ENCODE measurements at places on chromosomes 6 and 20.

DNA sequence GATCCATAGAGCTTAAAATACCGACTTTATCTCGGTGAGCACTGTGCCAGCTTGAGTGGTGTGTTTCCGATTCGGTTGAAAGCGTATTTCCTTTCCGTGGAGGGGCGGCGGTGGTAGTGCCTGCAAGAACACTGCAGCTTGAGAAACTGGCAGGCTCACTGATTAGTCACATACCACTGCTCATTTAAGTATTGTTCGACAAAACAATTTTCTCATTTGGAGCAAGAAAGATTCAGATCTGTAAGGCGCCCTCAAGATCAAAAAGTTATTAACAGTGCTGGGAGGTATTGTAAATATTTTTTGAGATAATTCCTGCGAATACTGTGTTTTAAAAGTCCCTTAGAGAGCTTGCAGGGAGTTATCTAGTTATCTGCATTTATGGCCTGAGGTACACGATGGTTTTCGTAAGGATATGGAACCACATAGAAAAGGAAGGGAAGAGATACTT is 1.3 kb downstream of the MAPK14 start:
- DNase-seq = peak; percentile 88

DNA sequence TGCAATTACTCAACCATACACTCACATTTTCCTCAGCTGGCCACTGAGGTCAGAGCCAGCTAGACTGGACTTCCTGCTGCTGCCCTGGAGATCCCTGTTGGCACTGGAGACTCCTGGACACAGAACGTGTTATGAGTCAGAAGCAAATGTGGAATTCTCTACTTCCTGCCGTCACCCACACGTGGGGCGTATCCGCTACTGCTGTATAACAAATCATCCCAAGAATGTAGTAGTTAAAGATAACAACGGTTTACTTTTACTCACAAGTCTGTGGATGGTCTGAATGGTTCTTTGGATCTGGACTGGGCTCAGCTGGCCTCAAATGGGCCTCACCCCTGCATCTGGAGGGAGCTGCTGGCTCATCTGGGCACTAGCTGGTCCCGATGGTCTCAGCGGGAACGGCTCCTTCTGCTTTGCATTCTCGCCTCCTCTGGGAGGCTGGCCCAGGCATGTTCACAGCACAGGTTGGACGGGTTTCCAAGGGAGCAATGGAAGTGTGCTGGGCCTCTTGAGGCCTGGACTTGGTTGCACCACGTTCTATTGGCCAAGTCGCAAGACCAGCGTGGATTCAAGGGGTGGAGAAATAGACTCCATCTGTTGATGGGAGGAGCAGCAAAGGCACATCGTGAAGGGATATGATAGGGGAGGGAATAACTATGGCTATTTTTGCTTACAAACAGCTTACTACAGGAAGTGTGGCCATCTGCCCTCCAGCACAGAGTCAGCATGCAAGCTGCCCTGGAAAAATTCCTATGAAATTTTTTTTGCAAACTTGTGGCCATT is 118.5 kb downstream of the SNX5 start:
- no peak for DNase-seq

DNA sequence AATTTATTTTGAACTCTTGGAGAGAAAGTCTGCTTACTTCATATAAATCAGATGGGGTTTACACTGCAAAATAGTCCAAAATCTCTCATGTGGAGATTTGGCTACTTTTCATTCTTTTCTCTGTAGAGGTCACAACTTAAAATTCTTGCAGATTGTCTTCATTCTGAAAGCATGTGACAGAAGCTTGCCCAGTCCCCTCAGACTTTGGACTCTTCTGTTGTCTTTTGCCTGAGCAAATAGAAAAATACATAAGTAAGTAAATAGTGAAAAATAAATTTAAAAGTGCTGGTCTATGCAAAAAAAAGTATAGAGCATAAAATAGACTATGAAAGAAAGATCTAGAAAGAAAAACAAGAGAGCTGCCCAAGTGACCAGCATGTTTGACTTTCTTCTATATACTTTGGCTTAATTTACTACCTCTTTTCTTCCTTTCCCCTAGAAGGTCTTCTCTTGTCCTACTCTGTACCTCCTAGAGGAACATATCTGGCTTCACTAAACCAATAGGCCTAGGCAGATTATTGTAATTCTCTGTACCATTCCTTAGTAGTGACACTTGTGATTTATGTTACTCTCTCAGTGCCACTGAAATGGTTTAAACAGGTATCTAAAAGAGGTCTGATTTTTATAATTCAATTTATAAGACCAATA is 260.9 kb downstream of the TENT5A start:
- DNase-seq = no peak

GRCh38 chr6:77548190-77548589 is 84.9 kb upstream of the HTR1B start:
- DNase-seq = no peak

DNA sequence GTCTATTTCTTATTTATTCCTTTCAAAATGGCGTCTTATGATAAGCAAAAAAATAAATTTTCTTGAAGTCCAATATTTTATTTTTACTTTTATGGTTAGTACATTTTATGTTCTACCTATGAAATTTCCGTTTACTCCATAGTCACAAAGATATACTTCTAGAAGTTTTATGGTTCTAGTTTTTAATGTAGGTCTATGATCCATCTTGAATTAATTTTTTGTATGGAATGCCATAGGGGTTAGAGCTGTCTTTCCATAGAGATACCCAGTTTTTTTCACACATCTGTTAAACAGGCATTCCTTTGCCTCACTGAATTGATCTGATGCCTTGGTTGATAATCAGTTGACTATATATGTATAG is 24.9 kb upstream of the ASIP start:
- no peak for DNase-seq

- DNase-seq = no peak
Measured at GRCh38 chr6:144477856-144478255, 192.7 kb downstream of the UTRN start.

DNA sequence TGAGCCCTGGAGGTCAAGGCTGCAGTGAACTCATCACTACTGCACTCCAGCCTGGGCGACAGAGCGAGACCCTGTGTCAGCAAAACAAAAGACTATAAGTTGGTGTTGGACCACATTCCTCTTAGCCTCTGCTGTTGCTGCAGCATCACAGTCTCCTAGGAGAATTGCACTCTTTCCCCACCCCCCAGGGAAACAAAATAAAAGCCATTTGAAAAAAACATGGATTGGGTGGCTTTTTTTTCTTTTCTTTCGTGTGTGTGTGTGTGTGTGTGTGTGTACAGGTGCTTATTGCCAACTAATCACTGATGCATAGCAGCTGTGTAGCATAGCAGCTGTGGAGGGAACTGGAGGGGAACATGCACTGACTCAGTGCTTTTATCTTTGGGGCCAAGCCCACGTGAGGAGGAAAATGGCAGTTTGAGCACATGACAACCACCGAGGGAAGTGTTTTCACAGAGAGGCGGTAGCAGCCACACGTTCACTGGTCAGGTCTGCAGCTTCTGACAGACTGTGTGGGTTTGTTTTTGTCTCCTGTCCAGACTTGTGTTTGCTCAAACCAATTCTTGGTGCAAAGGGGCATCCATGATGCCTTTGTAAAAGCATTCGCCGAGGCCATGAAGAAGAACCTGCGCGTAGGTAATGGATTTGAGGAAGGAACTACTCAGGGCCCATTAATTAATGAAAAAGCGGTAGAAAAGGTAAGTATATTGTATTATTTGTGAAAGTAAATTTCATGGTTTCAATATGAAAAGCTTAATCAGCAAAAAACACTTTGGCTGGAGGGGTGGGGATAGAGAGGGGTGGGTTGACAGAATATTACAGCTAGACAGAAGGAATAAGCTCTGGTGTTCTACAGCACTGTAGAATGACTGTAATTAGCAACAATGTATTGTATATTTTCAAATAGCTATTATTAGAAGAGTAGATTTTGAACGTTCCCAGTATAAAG is 27.7 kb downstream of the ALDH5A1 start:
- DNase-seq = no peak

- DNase-seq = no peak
Measured at GRCh38 chr20:9444921-9445320, 69.5 kb upstream of the LAMP5 start.

DNA sequence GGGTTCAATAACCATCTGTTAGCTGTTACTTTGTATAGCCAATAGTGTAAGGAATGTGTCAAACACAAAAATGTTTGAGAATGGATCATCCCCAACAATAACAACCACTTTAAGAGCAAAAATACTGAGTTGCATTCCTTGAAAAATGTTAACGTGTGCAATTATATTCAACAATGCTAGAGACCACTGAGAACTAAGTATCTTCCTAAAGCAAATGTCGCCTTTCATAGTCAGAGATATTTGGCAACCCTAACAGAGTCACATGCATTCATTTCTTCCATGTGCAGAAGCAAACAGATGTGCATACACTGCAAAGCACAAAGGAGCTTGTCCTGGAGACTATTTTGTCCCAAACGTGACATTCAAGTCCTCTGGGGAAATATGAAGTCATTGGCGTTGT is 448.6 kb downstream of the GJA1 start:
- no peak for DNase-seq

DNA sequence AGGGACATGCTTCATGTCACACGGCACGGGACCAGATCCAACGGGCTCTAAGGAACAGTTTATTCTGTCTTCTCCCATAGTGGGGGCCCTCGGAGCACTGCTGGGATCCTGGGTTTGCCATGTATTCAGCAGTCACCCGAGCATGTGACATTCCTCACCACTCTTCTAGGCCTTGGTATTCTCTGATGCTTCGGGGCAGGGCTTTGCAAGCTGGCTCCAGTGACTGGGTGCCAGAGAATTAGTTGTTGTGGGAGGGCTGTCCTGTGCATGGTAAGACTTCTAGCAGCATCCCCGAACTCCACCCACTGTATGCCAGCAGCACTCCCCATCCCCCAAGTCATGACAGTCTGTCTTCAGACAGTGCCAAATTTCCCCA is 5.4 kb downstream of the CCN5 start:
- DNase-seq = no peak

GRCh38 chr6:142378138-142378875 is 76.5 kb downstream of the ADGRG6 start:
- DNase-seq = no peak

Measured in CD4-positive, alpha-beta T cell treated with Interleukin-4 for 4 hours (primary cell).